ENCODE measurements at places on chromosomes 1 and 21.

GRCh38 chr1:25922971-25923552 is 16.8 kb upstream of the STMN1 start:
- peak; percentile 16 for DNase-seq

DNA sequence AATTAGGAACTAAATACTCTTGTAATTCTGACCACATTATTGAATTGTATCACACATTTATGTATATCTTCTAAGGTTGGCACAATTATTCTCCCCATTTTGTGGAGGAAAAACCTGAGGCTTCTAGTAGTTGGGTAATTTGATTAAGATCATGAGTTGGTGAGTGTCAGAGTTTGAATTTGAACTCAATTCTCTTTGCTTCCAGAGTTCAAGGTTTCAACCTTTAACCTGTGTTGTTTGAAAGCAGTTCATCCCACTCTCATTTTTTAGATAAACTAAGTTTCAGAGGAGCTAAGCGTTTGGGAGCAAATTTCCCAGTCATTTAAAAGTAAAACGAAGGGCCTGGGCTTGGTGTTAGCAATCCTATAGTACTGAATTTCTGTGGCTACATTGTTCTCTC is 293.4 kb downstream of the ADGRL2 start:
- DNase-seq: no peak

GRCh38 chr1:31795801-31796621 is 19.8 kb downstream of the SPOCD1 start:
- DNase-seq: peak; percentile 82

GRCh38 chr21:38756746-38757145 is 49.0 kb upstream of the ETS2 start:
- peak; percentile 79 for DNase-seq

- DNase-seq: no peak
Observed at GRCh38 chr1:147083919-147084272, 88.4 kb downstream of the PRKAB2 start.

DNA sequence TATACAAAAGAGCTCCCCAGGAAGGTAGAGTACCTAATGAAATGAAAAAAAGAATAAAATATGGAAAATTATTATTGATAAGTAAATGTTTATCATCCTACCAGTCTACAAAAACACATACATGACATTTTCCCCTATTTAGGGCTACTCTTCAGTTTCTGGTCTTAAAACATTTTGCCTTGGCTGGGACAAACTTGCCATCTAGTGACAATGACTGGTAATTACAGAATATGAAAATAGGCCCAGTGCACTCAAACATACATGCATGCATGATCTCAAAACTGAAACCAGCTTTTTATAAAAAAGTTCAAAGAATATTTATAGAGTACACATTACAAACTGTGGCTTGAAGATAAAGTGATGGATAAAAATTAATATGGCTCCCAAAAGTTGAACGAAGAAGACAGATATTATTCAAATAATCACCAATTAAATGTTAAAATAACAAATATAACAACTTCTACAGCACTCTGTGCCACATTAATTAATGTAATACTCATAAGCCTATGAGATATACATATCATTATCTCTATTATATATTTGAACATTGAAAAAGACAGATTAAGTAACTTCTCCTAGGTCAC is 10.5 kb upstream of the RNPC3 start:
- DNase-seq: peak; percentile 54
